Naive thymus-derived CD8-positive, alpha-beta T cell (primary cell): ENCODE measurements at places on chromosomes 11 and 22.

DNA sequence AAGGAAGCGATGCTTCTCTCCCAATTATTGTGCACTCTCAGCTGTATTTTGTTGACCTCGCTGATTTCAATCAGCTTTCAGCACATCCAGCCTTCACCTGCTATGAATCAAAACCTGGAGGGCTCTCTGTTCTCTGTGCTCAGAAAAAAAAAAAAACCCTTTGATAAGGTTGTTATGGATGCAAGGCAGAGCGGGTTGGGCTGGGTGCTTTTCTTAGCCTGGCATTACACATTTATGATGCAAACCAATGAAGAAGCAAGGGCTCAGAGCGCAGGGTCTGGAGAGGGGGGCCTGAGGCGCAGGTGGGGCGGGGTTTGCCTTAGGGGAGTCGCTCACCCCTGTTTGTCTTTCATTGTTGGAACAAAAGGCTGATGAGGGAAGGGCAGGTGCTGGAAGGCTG is 86.0 kb upstream of the CADM1 start:
- no peak for DNase-seq

- DNase-seq, result no peak
These were observed 22.7 kb upstream of the RRM1 start for GRCh38 chr11:4071914-4072313.

DNA sequence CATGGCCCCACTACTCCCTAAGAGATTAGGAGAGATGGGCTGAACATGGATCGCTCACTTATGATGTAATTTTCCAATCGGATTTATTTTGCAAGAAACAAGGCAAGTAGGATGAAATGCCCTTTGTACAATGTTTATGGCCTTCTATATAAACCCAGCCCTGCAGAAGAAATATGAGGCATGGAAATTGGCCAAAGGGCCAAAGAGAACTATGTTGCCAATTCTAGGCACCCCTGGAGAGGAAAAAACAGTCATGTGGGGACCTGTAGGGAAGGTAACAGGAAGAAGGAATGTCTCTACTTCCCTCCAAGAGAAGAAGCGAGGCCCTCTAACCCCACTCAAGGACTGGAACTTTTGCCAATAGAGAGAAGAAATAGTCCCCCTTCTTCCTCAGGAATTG is 54.4 kb downstream of the RCN1 start:
- no peak for DNase-seq

GRCh38 chr22:38656256-38657044 is at the start of the genes CBY1 and FAM227A:
CBY1 (plus strand) TSS chr22:38656638; CDS start chr22:38668055, 11,417 bp downstream.
FAM227A (minus strand) TSS chr22:38656392; CDS start chr22:38650168, 6,224 bp downstream.
- DNase-seq, result peak; percentile 87

DNA sequence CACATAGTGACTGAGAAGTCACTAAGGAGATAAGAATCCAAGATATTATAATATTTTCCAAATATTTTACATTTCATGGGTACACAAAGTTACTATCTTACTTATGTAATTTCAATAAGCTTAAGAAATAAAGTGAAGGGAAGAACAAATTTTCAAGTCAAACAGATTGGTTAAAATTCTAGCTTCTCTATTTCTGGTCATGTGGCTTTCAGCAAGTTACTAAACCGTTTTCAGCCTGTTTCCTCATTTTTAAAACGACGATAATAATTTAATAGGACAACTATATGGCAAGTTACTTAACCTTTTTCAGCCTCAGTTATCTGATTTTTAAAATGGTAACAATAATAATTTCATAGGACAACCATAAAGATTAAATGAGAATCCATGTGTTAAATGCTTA is 15.6 kb downstream of the DCUN1D5 start:
- no peak for DNase-seq

GRCh38 chr22:33535937-33536875 is 384.1 kb downstream of the LARGE1 start:
- DNase-seq, result no peak

DNA sequence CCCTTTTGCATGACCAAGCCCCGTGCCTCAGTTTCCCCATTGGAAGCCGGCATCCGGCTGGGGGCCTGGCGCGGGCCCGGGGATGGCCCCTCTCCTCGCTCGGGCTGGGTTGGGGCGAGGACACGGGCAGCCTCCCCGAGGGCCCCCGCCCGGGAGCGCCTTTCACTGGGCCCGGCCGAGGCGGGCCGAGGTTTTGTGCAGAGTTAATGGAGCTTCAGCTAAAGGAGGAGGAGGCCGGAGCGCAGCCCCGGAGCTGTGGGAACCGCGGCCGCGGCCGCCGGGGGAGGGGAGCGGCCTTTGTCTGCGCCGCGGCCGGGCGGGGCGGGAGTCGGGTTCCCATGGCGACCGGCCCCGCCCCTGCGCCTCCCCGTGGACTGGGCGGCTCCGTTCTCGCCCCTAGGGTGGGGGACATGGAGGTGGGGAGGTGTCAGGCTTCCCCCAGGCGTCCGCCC is 1.4 kb upstream of the MAPK11 start:
- DNase-seq, result no peak

GRCh38 chr11:130202818-130203689 is 43.5 kb downstream of the ST14 start:
- DNase-seq, result no peak

GRCh38 chr11:134643115-134644012 is 231.3 kb upstream of the B3GAT1 start:
- no peak for DNase-seq

GRCh38 chr11:68569357-68569756 is 108.8 kb downstream of the PPP6R3 start:
- no peak for DNase-seq

- peak; percentile 30 for DNase-seq
These were observed 23.8 kb downstream of the LRRC10B start for GRCh38 chr11:61532134-61533038.

- DNase-seq, result no peak
These were observed 2.5 kb downstream of the RHBDD3 start for GRCh38 chr22:29265305-29265704.

- DNase-seq, result no peak
These were observed 280.8 kb upstream of the CCDC90B start for GRCh38 chr11:83566950-83567349.

GRCh38 chr22:36658900-36659299 is 44.7 kb downstream of the CACNG2 start:
- no peak for DNase-seq

- DNase-seq, result no peak
These were observed 1.4 kb downstream of the RPS6KB2 start for GRCh38 chr11:67429722-67430121.

DNA sequence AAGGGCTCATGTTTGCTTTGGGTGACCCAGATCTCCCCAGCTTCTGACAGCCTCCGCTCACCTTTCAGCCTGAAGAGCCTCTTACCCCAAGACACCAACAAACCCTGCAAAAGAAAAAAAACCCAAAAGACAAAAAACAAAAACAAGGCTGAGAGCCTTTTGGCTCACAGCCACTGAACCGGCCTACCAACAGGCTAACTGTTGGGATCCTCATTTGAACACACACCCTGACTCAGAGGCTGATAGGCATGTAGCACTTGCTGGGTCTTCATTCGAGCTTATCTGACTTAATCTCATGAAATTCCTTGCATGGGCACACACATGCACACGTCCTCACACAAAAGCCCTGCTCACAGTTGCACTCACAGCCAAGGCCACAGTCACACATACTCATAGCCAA is 22.9 kb upstream of the TSKU start:
- no peak for DNase-seq

- DNase-seq, result no peak
These were observed 59.4 kb upstream of the NUP50 start for GRCh38 chr22:45104313-45104712.

DNA sequence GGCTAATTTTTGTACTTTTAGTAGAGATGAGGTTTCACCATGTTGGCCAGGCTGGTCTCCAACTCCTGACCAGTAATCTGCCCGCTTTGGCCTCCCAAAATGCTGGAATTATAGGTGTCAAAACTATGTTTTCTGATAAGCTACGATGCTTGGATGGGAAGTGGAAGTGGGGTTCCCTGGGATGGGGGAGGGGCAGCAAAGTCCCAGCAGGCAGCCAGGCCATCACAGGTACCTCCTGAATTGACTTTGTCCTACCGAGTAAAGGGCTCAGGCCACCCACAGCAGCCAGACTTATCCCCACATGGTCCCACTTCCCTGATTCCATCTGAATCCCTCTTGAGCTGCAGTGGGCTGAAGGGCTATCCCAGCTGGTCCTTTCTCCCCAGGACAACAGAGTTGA is 6.9 kb downstream of the FTH1 start:
- DNase-seq, result no peak

GRCh38 chr11:44950625-44951476 is at the start of gene TP53I11:
TP53I11 (minus strand) TSS chr11:44950883; CDS start chr11:44938335, 12,548 bp downstream.
- DNase-seq, result peak; percentile 47

DNA sequence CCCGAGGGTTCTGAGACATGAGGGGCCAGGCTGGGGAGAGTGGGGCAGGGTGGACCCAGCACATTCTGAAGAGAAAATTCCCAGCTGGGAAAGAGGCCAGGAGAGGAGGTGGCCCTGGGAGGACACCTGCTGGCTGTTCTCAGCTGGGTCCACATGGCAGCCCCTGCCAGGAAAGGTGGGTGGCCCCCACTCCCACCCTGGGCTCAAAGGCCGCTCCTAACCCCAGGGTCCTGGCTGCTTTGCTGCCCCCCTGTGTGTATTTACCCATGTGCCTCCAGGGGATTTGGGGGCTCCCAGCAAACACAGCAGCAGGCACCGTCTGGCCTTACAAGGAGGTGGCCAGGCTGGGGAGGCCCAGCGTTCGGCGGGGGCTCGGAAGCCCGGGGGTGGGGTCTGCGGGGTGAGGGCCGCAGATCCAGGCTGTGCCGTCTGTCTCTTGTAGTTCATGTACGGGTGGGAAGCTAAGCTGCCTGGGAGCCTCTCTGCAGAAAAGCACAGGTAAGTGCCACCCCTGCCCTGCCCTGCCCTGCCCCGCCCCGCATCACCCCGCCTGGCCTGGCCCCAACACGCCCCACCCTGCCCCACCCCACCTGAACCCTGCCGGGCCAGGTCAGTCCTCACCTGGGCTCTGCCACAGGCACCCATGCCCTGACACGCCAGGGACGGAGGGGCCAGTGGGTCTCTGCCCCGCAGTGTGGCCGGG is 10.6 kb downstream of the MUC5B start:
- no peak for DNase-seq

DNA sequence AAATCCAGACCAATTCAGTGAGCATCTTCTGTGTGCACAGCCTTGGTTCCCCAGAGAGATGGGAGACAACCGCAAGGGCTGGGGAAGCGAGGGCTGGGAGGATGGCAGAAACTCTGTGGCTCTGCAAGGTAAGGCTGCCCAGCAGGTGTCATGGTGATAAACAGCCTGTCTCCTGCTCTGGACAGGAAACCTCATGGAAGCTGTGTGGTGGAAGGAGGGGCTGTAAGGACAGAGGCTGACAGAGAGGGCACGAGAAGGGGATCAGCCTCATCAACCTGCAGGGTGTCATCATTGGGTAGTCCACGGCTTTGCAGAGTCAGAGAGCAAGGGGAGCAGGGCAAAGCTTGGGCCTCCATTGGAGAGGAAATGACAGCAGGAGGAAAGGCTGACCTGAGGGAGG is 138.4 kb upstream of the CADM1 start:
- DNase-seq, result no peak

DNA sequence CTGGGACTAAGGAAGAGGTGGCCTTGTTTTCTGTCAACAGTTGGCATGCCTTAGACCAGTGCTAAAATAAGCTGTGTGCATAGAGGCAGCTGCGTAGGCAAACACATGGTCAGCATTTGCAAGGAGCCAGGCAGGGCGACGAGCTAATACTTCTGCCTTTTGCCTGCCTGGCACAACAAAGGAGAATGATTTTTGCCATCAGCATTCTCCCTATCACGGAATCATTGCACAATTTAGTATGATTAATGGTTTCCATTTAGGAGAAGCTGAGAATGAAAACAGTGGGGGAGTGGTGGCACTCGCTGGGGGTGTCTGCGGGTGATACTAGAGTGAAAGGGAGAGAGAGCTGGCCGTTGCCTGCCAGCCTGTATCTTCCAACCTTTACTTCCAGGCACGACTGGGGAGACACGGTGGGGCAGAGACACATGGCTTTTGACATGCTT is 336.0 kb downstream of the CADM1 start:
- DNase-seq, result no peak

DNA sequence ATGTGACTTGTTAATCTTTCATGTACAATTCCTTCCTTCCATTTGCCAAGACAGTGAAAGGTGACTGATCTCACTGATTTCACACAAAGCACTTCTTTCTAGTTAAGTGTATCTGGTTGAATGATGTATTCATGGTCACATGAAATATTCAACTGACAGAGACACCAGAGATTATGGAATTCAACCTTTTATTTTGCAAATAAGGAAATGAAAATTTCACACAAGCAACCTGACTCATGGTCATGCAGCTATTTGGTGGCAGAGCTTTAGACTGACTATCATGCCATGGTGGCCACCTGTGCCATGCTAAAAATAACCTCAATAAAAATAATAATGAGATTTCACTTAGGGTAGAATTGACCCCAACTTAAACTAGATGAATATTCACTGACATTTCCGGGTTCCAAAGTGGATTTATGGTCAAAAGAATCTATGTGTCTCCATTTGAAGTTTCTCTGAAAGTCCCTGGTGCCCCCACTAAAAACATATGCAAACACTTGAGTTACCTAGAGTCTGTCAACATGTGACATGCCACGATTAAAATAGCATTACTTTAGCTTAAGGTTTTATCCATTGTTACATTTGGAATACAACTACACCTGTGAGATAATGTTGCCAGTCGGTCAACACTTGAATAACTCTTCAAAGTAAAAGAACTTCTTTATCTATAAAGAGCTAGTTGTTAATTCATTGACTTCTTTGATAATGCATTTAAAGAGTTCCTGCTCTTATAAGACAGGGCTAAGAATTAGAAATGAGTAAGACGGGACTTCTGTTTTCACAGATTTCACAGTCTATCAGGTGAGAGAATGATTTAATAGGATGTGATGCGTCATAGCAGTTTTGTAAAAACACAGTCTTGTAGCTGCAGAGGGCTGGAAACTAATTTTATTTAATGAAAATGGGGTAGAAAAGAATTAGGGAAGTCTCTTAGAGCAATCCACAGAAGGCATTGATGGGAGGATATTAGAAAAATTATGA is 94.6 kb upstream of the OR9G4 start:
- DNase-seq, result no peak

- DNase-seq, result peak; percentile 38
These were observed 67.1 kb downstream of the GRIK4 start for GRCh38 chr11:120578596-120579154.

- no peak for DNase-seq
These were observed 95.0 kb downstream of the AMOTL1 start for GRCh38 chr11:94862926-94863880.

- no peak for DNase-seq
These were observed 40.4 kb upstream of the ADORA2A start for GRCh38 chr22:24386937-24387471.
